ENCODE measurements at places on chromosomes 12 and 14.

DNA sequence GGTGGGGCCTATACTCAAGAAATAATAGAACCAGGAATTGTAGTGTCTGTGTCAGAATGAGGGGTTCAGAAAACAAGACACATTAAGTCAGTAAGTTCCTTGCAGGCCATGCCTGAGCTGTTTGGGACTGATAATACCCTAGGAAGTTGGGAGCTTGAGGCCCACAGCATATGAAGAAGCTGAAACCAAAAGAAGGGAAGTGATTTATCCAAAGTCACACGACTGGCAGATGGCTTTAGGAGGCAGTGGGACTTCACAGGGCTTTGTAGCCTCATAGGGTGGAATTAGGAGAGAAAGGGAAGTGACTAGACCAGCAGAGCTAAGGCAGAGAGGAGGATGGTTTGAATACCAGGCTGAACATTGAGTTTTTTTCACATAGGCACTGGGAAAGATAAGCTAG, 56.6 kb upstream of the SRSF5 start:
- DNase-seq = peak; percentile 61

DNA sequence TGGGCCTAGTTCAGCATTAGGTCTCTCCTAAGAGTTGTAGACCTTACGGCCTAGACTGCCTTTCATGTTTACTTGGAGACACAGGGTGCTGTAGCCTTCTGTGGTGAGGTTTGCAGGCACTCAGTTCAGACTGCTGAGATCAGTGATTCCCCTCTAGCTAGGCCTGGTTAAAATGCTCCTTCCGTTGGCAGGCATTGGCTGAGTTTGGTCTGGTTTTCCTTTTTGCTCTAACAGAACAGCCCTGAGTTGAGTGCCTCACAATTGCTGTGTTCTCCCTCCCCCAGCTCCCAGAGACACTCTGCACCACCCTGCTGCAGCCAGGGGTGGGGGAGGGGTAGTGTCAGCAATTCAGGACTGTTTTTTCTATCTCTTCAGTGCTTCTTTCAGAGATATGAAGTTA, 178.9 kb upstream of the DYRK2 start:
- DNase-seq = peak; percentile 9

- DNase-seq = no peak
Measured at GRCh38 chr14:61255968-61256367, 25.2 kb downstream of the TMEM30B start.

DNA sequence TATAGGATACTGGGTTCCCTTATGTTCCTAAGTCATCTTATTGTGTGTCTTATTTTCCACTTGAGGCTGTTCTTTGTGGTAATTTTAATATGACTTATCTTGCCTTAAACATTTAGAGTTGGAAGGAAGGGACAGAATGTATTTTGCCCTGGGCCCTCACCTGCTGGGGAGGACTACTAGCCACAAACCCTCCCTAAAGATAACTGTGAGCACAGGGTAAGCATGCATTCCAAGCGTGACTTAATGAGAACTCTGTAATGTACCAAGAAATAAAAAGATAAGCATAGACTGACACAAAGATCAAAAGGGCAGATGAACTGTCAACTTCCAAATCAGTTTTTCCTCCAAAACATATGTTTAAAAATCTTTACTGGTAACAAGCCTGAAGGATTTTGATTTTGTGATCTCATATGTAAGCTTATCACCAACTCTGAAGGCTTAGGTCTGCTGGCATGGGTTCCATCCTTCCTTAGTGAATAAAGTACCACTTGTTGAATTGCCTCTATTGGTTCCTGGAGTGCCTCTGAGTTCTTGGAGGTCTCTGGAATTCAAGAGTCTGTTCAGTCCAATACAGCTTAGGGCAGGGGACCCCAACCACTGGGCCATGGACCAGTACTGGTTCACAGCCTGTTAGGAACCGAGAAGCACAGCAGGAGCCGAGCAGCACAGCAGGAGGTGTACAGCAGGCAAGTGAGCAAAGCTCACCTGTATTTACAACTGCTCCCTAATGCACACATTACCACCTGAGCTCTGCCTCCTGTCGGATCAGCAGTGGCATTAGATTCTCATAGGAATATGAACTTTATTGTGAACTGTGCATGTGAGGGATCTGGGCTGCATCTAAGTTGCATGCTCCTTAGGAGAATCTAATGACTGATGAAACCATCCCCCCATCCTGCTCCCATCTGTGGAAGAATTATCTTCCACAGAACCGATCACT, 29.8 kb upstream of the NFYB start:
- DNase-seq = peak; percentile 34

GRCh38 chr14:24928386-24928900, 121.5 kb downstream of the STXBP6 start:
- no peak for DNase-seq

- DNase-seq = peak; percentile 21
Measured at GRCh38 chr12:779745-780734, 27.7 kb downstream of the WNK1 start.

DNA sequence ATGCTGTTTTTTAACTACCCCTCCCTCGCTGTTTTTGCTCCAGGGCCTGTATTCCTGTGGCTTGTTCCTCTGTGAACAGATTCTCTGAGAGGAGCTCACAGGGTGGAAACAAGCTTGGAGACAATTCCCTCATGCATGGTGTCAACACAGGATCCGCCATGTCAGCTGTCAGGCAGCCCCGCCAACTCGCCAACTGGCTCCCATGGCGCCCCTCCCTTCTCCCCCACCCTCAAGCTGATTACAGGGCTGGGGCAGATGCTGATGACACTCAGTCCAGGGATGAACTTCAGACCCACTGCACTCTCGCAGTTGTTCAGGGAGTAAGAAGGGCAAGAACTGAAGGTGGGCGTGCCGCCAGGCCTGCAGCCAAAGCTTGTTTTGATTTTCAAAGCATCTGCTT, 229.9 kb downstream of the NTF3 start:
- no peak for DNase-seq

GRCh38 chr14:56608689-56609088, 29.1 kb downstream of the TMEM260 start:
- peak; percentile 54 for DNase-seq

DNA sequence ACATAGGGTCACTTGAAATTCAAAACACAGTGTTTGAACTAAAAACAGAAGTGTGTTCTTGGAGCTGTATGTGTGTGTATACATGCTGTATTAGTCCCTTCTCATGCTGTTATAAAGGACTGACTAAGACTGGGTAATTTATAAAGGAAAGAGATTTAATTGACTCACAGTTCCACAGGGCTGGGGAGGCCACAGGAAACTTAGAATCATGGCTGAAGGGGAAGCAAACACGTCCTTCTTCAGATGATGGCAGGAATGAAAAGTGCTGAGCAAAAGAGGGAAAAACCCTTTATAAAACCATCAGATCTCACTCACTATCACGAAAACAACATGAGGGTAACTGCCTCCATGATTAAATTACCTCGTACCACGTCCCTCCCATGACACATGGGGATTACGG, 224.1 kb downstream of the BCAT1 start:
- DNase-seq = no peak

GRCh38 chr12:124939079-124939420, 24.6 kb upstream of the UBC start:
- DNase-seq = no peak

DNA sequence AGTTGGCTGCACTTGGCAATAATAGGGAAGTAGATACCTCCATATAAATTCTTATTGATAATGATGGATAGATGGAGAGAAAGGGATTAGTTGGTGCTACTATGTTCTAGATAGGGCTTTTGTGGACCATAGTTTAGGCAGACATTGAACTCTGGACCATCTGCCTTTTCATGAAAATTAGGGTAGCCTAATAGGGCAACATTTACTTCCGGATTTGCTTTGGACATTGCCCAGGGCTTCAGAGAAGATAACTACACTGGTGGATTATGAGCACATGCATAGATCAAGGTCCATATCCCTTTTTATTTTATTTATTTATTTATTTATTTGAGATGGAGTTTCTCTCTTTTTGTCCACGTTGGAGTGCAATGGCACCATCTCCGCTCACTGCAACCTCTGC, 70.5 kb downstream of the FIGNL2 start:
- no peak for DNase-seq

GRCh38 chr14:84806181-84806580, 723.8 kb upstream of the FLRT2 start:
- DNase-seq = no peak

DNA sequence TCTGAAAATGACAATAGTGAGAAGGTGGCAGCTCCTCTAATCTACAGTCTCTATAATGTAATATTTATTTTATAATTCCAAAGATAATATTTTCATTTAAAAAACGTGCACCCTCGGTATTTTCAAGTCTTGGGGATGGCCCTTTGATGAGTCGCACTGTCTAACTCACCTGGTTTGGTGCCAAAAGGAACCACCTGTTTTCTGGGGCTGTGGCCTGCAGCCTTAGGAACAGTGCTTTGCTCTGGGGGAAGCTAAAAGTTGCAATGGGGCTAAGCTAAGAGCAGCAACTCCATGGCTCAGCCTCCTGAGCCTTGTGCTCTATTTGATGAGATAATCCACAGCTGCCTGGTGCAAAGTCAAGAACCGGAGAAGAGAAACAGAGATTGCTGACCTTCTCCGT, 6.4 kb upstream of the ENDOU start:
- DNase-seq = peak; percentile 37

DNA sequence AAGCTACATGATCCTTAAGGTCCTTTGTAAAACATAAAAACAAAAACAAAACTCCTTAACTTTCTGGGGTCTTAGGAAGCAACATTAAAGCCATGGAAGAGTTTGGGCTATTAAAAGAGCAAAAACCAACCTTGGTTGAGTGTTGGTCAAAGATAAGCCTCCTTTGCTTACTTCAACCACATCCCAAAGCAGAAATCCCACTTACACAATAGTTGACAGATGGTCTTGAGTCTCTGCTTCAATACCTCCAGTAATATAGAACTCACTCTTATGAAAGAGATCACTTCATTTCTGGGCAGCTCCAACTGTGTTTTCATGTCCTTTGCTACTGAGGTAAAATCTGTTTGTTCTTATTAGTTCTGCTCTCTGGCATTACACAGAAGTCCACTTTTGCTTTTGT, 125.8 kb downstream of the SLC38A4 start:
- no peak for DNase-seq

- no peak for DNase-seq
Measured at GRCh38 chr12:115351514-115352077, 667.6 kb upstream of the TBX3 start.

GRCh38 chr12:19547271-19547671, 108.0 kb downstream of the AEBP2 start:
- no peak for DNase-seq

Measured in NCI-H69 (cell line).